ENCODE measurements at places on chromosomes 7 and 10.

DNA sequence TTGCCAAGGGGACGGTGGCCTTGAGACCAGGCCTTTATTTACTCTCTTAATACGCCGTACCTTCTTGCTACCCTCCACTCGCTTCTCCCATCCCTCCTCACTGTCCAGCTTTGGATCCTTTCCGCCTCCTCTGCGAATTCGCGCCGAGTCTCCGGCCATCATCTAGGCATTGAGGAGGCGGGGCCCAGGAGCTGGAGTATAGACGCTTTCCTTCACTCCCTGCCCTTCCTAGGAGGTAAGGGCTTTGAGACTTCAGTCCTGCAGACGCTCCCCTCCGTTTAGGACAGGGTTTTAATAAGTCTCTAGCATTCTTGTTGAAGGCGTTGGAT, 538 bp downstream of the TFAM start:
- no peak for DNase-seq

- DNase-seq, result no peak
Observed at GRCh38 chr10:79910344-79910743, 38.6 kb downstream of the SFTPD start.

DNA sequence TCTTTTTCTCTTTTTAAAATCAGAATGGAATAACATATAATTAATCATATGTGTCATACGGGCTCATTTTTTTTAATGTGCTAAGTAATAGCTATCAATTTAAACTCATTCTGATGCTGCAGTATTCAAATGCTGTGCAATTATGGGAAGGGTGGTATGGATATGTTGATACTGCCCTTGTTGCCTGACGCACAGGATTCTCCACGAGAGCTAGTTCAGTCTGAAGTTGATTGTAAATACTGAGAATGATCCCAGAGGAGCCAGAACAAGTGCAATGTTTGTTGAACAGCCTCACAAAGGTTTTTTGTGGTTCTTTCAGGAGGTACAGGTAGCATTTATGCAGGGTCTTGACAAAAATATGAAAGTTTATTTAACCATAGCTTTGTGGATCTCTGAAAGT, 13.4 kb downstream of the NPY start:
- DNase-seq, result no peak

DNA sequence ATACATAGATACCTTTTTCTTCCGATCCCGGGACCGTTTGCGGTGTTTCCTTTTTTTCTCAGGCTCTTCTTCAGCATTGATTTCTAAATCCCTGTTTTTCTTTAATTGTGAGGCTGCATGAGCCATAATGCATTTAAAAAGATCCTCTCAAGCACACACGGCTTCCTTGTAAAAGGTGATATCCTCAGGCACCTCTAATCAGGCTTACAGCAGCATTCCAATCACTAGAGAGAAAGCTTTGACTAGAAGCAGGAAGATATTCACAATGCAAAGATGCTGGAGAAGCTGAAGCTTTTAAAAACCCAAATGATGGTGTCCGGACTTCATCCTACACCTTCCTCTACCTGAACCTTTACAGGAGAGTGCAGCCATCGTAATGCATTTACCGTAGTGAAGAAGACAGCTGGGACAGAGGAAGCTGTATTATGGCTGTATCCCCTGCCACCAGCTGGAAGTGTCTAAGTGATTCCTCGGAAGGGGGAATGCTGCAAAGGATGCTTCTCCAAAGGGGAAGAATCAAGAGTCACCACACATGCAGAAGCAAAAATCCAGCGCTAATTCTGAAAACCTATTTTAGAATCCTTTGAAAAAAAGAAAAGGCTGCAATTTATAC, at the start of gene ANK3:
Gene ANK3 (minus strand): TSS at position 463 of the 613 bp plus-strand sequence. CDS start 337 bp downstream, at position 126.
- DNase-seq, result no peak

DNA sequence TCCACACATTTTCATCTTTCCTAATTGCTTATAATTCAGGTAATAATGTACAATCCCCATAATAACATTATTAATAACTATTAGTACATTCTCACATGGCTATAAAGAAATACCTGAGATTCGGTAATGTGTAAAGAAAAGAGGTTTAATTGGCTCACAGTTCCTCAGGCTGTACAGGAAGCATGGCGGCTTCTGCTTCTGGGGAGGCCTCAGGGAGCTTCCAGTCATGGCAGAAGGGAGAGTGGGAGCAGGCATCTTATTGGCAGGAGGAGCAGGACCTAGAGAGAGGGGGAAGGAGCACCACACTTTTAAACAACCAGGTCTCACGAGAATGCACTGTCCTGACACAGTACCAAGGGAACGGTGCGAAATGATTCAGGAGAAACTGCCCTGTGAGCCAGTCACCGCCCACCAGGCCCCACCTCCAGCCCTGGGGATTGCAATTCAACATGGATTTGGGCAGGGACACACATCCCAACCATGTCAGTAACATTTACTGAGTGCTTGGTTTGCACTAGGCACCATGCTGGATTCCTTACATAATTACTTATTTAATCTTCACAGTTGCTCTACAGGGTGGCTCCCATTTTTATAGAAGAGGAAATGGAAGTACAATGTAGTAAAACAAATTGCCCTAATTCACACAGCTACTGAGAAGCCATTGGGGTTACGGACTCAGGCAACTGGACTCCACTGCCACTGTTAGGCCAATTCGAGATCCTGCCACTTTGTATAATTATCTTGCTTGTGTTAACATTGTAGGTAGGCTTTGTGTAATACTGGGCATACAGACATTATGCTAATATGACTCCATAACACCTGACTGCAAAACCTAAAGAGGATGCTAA, 8.7 kb upstream of the ESYT2 start:
- no peak for DNase-seq

GRCh38 chr7:143485094-143485493, 7.4 kb downstream of the TAS2R41 start:
- DNase-seq, result no peak

- DNase-seq, result no peak
Observed at GRCh38 chr7:25632616-25633015, 404.3 kb upstream of the NPVF start.

- DNase-seq, result no peak
Observed at GRCh38 chr10:52747694-52748093, 24.9 kb downstream of the MBL2 start.

GRCh38 chr7:41918597-41918996, 215.7 kb upstream of the INHBA start:
- no peak for DNase-seq

DNA sequence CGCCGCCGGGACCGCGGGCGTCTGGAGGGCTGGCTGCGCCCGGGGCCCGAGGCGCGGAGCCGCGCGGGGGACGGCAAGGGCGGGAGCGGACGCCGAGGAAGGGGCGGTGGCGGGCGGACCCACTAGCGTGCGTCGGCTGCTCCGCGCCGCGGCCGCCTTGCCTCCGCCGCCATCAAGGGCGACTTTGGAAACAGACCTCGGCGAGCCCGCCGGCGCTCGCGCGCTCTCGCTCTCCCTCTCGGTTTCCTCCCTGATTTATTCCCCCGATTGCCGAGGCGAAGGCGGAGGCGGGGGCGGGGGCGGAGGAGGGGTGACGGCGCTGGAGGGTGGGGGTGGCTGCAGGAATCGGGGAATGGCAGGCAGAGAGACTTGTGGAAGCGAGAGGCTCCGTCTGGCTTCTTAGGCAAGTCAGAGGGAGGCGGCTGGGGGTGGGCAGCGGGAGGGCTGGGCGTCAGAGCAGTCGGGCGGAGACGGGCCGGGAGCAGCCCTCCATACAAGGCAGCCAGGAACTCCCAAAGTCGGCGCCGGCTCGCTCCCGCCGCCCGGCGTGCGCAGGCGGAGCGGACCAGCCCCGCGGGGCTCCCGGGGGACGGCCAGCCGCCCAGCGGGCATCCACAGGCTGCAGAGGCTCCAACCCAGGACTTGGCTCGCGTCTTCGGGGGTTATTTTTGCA, at the start of gene CACNA2D1:
Gene CACNA2D1 (minus strand): TSS at position 231 of the 673 bp plus-strand sequence.
- peak; percentile 66 for DNase-seq

GRCh38 chr10:6185039-6185716, 17.6 kb upstream of the PFKFB3 start:
- no peak for DNase-seq

GRCh38 chr10:80530251-80530650, 7.5 kb upstream of the SH2D4B start:
- no peak for DNase-seq

GRCh38 chr10:118800920-118801319, 46.1 kb upstream of the CACUL1 start:
- no peak for DNase-seq

DNA sequence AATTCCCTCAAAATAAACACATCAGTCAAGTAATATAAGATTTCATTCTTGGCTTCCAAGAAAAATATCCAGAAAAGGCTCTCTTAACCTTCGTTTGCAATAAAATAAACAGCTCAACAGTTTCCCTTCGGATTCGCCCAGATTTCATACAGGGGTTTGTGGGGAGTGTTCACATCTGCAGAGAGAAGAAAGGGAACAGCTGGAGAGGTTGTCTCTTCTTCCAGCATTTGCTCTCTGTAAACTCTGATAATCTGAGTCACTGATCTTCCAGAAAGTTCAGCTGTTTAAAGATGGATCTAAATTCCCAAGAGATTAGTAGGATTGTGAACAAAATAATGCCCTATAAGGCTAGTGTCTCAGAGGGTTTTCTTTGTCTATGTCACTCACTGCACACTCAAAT, 277.9 kb downstream of the HPSE2 start:
- no peak for DNase-seq

GRCh38 chr10:50648089-50648934, 24.6 kb upstream of the SGMS1 start:
- DNase-seq, result no peak

- DNase-seq, result no peak
Observed at GRCh38 chr7:30005464-30005863, 15.9 kb upstream of the SCRN1 start.

DNA sequence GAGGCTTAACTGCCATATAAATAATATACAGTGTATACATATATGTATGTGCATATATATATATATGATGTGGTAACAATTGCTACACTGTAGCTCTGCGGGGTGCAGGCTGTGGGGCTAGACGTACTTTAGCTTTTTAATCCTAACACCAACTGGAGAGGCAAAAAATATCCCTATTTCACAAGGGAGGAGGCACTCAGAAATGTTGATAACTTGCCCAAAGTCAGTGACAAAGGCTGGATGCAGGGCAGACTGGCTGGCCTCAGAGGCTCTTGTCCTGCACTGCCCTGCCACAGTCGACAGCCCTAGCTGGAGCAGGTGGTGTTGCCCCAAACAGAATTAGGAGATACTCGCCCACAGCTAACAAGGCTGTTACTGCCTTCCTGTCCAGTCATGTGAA, 1.5 kb upstream of the RELN start:
- no peak for DNase-seq

- DNase-seq, result peak; percentile 36
Observed at GRCh38 chr10:29881336-29881771, 178.0 kb downstream of the JCAD start.

- DNase-seq, result no peak
Observed at GRCh38 chr10:88913127-88913526, 33.1 kb downstream of the STAMBPL1 start.
